Fibroblast of skin of right biceps (primary cell): ENCODE measurements at places on chromosomes 7 and 10.
A peak's percentile ranks its signal among the peaks of the same experiment; 100 is the strongest.

DNA sequence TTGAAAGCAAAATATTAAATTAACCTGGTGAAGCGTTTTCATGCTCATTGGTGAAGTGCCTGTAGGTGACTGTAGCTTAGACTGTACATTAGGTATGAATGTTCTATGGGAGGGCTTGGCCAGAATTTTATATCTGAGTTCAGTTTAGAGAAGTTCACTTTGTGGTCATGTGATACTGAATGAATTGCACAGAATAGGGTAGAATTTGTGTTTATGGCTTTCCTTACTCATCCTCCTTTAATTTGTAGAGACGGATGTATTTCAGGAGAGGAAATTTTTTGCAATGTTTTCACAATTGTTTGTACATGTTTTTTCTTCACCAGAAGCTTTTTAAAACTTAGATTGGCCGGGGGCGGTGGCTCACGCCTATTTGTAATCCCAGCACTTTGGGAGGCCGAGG lies 32.3 kb downstream of the REEP3 start:
- peak; percentile 37 for DNase-seq

- peak; percentile 5 for DNase-seq
Measured at GRCh38 chr7:131753620-131754222, 197.3 kb upstream of the PODXL start.

DNA sequence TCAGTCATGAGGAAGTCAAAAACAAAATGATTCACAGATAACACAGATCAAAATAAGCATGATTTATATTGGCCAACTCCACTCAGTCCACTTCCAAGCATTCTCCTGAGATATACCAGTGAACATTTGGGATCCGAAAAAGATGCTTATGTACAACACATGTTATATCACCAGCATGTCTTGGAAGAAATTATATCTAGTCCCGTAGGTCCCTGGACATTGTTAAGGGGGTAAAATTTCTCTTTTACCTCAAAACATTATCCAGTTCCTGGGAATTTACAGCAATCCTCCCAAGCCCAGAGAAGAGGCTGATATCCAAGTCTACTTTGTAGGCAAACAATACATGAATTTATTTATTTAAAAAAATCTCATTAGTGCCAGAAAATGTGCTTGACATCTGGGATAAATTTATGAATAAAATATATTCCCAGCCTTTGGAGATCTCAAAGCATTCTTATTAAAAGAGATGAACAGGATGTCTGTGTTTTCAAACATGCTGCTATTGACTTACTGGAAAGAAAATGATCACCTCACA lies 582.2 kb upstream of the ZWINT start:
- DNase-seq = no peak

DNA sequence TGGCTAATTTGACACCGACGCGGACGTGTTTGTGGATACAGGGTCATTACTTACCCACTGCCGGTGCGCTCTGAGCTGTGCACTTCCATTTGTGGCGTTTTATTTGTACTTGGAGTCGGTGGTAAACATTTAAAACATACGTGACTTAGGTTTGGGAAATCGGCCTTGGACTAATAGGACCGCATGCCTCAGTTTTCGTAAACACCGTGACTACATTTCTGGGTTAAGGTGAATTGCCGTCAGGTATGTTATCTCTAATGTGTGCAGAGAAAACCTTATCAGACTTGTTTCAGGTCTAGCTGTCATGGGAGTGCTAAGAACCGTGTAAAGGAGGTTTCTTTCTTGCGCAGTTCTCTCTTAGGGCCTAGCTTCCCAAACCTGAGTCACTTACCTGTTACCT lies 51.7 kb upstream of the NCF1 start:
- DNase-seq = no peak

- no peak for DNase-seq
Measured at GRCh38 chr7:148545932-148546331, 44.6 kb upstream of the C7orf33 start.

GRCh38 chr10:6602700-6603084 lies 22.6 kb upstream of the PRKCQ start:
- no peak for DNase-seq

GRCh38 chr7:98250789-98251188 lies 1.2 kb downstream of the TECPR1 start:
- no peak for DNase-seq

DNA sequence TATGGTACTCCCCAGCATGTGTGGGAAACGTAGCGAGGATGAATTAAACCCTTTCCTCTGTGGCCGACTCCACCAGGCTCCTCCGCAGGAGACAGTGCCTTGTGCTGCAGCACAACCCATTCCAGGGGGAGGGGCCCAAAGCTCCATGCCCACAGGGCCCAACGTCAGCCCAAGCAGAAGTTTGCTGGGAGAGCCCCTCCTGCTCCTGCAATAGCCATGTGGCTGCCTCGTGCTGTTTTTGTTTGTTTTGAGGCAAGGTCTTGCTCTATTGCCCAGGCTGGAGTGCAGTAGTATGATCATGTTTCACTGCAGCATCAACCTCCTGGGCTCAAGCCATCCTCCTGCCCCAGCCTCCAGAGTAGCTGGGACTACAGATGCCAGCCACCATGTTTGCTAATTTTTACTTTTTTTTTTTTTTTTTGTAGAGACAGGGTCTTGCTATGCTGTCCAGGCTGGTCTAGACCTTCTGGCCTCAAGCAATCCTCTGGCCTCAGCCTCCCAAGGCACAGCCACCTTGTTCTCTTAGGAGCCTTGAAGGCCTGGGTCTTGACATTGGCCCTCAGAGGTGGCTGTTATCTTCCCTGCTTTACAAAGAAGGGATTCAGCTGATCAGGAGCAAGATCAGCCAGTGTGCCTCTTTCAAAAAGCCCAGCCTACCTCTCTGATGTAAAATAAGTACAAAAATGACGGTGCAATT lies 102.8 kb downstream of the DYNC2I1 start:
- no peak for DNase-seq

- no peak for DNase-seq
Measured at GRCh38 chr10:132670546-132671227, 115.3 kb downstream of the NKX6-2 start.

- DNase-seq = peak; percentile 52
Measured at GRCh38 chr7:68865351-68866199, 732.7 kb upstream of the AUTS2 start.

- peak; percentile 79 for DNase-seq
Measured at GRCh38 chr10:3755440-3756359, 29.3 kb downstream of the KLF6 start.

- DNase-seq = no peak
Measured at GRCh38 chr10:106785528-106785927, 379.0 kb downstream of the SORCS1 start.

GRCh38 chr7:157568770-157569584 lies 232.2 kb downstream of the DNAJB6 start:
- peak; percentile 31 for DNase-seq

GRCh38 chr7:158631574-158632195 lies 44.1 kb upstream of the PTPRN2 start:
- DNase-seq = no peak

GRCh38 chr10:78557433-78557925 lies 511.3 kb upstream of the ZMIZ1 start:
- DNase-seq = no peak

DNA sequence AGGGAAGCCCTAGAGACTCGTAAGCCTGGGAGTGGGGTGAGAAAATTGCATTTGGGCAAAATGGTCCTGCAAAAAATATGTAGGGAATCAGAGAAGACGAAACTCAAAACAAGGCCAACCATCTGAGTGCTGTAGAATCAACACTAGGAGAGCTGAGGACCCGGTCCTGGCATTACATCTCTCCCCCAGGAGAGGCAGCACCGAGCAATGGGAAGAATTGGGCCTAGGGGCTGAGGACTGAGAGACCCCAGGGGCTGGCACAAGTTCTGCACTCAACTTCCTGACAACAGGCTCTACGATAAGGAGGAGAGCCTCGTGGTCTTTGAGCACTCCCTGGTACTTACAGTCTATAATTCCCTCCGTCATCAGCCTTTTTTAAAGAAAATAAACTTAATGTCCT lies 47.6 kb downstream of the BPGM start:
- no peak for DNase-seq

GRCh38 chr7:73869011-73869798 lies 8.2 kb downstream of the TMEM270 start:
- DNase-seq = no peak

DNA sequence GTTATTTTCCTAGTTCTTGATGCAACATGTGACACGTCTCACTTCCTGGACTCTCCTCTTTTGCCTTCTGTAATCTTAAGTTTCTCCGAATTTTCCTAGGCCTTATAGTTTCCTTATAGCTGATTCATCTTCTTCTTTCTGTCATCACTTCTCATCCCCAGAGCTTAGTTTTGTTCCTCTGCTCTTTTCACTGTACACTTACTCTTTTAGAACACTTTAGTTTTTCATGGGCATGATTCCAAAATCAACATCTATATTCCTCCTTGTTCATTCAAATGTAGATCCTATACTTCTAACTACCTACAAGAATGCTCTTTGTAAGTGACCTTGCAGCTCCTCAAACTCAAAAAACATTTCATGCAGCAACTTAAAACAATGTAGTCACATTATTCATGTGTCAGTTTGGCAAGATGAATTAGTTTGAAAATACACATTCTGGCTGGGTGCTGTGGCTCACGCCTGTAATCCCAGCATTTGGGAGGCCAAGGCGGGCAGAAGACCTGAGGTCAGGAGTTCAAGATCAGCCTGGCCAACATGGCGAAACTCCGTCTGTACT lies 13.1 kb upstream of the SLC26A3 start:
- DNase-seq = peak; percentile 75

DNA sequence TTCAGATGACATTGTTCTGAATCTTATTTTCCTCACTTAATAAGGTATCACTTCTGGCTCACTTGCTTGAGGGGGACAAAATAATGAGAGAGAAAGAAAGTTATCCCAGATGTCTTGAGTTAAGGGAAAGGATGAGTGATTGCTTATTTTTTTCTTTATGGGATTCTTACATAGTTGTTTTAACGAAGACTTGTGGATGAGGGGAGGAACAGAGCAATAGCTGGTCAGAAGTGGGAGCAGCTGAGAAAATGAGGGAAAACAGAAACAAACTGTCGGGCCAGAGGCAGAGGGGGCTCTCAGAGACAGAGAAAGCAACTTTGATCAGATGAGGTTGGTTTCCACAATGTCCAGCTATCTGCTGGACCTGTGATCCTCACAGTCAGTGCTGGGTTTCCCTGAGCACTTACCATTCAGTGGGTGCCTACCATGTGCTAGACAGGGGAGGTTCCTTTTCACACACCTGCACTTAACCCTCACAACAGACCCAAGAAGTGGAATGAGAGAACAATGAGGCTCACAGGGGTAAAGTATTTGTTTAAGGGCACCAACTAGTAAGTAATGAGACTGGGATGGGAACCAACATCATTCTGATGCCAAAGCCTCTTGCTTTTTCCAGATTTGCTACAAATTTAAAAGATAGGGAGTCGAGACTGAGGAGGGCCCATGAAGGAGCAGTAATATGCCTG lies 64.2 kb downstream of the BICC1 start:
- peak; percentile 47 for DNase-seq

DNA sequence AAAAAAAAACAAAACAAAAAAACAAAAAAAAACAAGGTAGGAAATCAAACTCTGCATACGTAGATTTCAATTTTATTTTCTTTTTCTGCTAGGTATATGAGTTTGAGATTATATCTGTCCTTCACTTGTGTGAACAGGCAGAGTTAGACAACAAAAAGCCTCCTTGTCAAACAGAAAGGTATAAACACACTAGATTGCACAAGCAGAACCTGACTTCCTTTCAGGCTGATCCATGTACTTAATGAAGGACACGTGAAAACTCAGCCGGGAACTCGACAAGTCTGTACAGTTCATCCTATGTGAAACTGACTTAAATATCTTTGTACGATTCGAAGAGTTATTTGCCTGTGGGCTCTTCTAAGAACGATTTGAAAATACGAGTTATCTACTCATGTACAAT lies 254.1 kb downstream of the ARL4A start:
- DNase-seq = no peak

GRCh38 chr10:109030581-109031210 lies 892.6 kb downstream of the XPNPEP1 start:
- peak; percentile 5 for DNase-seq

GRCh38 chr10:22389856-22390589 lies 44.7 kb downstream of the SPAG6 start:
- DNase-seq = no peak

DNA sequence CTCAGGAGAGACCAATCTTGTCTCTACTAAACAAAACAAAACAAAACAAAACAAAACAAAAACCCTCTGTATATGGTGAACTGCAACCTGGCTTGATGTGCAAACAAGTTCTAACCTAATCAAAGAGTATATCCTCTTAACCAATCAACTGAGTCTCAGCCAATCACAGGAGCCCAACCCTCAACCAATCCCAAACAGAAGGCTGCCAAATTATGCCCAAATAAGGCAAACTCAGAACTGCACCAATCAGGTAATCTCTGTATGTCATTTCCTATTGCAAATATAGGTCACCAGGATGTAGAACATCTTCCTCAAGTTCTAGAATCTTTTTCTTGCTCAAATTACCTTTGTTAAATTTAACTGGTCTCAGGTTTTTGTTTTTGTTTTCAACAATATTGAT lies 5.2 kb downstream of the FAM133B start:
- DNase-seq = no peak

DNA sequence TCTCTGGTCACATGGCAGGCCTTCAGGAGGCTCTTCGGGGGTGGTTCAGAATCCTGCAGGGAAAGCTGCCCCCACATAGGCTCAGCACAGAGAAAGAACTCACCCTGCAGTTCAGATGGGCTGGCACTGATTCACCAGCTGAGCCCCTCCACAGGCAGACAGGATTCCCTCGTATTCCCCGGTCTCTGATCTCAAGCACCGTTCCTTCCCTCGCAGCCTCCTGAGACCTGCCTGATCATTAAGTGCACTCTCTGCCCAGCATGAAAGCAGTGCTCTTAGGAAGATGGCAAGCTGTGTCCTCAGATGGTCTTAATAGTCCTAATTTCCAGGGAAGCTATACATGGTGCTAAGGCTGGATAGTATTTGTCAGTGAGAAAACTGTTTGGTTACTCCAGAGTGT lies 78.2 kb upstream of the NPS start:
- no peak for DNase-seq

DNA sequence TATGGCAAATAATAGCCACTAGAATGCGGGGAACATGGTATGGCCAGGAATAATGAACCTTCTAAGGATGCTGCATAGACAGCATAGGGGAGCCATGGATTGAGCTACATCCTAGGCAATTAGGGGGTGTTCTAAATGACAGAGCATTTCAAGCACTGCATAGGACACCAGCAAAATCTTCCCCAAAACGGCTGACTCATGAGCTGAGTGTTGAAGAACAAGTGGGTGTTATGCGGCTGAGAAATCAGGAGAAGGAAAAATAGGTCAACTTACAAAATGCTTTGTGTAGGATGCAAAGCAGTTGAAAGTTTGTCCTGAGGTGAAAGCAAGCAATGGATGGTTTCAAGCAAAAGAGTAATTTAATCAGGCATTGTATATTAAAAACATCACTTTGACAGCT lies 1023.5 kb upstream of the C7orf33 start:
- no peak for DNase-seq

GRCh38 chr7:69002416-69002815 lies 595.9 kb upstream of the AUTS2 start:
- DNase-seq = peak; percentile 94

GRCh38 chr7:45665172-45665571 lies 91.0 kb downstream of the ADCY1 start:
- DNase-seq = no peak

GRCh38 chr7:19117870-19118608 lies 603 bp upstream of the TWIST1 start:
- DNase-seq = peak; percentile 64

GRCh38 chr10:83863283-83863966 lies 275.9 kb upstream of the GHITM start:
- DNase-seq = no peak
